Memory B cell (primary cell): ENCODE measurements at places on chromosomes 1 and 21.

GRCh38 chr1:212440419-212440818, 7.7 kb downstream of the NENF start:
- peaks cover 8% of the 10 kb centered on the region for H3K36me3 ChIP-seq
- H3K27ac ChIP-seq = no peak overlapping the region
- no peak overlapping the region for H3K4me3 ChIP-seq
- no peak for DNase-seq
- no peaks in the 10 kb centered on the region for H3K27me3 ChIP-seq

DNA sequence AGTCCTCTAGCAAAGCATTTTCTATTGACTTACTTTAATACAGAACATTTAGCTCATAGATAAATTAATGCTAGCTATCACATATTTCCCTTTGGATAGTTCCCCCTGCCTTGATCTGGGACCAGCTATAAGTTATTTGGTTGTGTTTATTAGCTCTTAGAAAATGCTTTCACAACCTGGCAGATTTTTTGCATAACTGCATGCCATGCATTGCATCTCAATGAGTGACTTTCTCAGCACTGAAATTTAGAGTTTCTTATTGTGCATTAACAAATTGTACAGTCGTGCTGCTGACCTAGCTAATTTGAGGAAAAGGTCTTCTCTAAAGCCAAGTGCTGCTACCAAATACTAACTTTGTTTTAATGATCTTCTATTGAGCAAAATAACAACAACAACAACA, 164.8 kb downstream of the PLPPR5 start:
- H3K27ac ChIP-seq = no peak overlapping the region
- H3K4me3 ChIP-seq = no peak overlapping the region
- H3K36me3 ChIP-seq = no peaks in the 10 kb centered on the region
- DNase-seq = no peak

GRCh38 chr21:16258844-16259611, 529.2 kb downstream of the USP25 start:
- H3K27ac ChIP-seq = no peak overlapping the region
- DNase-seq = no peak
- no peaks in the 10 kb centered on the region for H3K27me3 ChIP-seq
- no peak overlapping the region for H3K4me3 ChIP-seq
- no peaks in the 10 kb centered on the region for H3K4me1 ChIP-seq
- no peaks in the 10 kb centered on the region for H3K36me3 ChIP-seq

DNA sequence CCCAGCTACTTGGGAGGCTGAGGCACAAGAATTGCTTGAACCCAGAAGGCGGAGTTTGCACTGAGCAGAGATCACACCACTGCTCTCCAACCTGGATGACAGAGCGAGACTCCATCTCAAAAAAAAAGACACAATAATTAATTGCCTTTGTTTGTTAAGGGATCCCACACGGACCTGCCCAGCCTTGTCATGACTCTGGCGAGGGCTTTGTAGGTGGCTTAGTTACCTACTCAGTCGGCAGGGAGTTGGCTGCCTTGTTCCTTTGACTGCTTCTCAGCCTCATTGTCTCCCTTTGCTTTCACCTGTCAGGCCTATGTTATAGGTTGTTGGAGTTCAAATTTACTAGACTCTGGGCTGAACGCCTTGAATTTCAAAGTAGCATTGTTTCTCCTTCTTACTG, 82.0 kb downstream of the UBE4B start:
- no peaks in the 10 kb centered on the region for H3K4me1 ChIP-seq
- no peaks in the 10 kb centered on the region for H3K27me3 ChIP-seq
- no peak overlapping the region for H3K4me3 ChIP-seq
- peaks cover 31% of the 10 kb centered on the region for H3K36me3 ChIP-seq

DNA sequence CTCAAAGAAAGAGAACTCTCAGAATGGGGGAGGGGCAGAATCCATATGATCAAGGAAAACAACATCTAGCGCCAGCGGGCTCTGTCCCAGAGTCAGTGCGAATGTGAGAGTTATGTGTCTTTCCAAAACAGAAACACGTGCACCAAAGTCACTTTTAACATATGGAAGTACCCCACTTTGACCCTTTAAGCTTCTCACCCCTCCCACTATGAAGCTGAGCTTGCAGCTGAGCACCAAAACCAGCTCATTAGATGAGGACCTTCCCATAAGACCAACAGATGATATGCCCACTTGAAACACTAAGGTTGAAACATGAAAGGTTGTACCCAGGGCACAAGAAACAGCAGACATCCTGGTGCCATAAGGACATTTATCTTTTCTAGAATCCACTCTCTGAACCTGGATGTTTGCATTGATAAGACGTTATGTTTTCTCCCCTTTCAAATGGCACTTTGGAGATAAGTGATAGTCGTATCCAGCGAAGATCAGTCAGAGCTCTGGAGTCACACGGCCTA, 171.0 kb downstream of the TGFBR3 start:
- H3K27ac ChIP-seq = no peak overlapping the region
- no peak for DNase-seq
- no peaks in the 10 kb centered on the region for H3K36me3 ChIP-seq
- H3K27me3 ChIP-seq = peaks cover 5% of the 10 kb centered on the region
- no peak overlapping the region for H3K4me3 ChIP-seq

DNA sequence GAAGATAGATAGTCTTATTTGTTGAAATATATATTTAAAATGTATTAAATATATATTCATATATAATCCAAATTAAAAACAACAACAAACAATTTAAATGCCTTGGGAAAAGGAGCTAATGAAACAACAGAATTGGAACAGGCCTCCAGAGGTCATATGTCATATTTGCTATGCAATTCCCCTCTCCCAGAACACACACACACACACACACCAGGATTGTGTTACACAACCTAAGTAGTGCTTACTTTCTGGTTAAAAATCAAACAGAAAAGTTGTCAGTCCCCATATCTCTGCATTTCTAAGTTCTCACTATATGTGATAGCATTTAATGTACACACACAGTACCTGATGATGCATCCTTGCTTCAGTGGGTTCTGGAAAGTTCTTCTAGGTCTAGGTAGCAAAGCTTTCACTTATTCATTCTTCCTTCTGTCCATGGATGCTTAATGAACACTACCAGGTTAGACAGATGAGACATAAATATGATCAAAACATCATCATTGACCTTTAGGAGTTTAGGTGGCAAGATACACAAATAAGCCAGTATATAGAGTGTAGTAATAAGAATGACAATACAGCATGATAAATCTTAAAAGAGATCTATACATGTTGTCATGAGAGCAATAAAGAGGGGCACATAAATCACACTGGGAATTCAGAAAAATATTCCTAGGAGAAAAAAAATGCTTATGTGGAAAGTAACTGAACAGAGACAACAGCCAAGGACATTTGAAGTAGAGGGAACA, 662.8 kb downstream of the PTPRC start:
- no peak overlapping the region for H3K27ac ChIP-seq
- no peaks in the 10 kb centered on the region for H3K36me3 ChIP-seq
- no peak overlapping the region for H3K4me3 ChIP-seq
- H3K4me1 ChIP-seq = no peaks in the 10 kb centered on the region

GRCh38 chr1:115302390-115302961, 35.6 kb downstream of the NGF start:
- no peak for DNase-seq
- H3K27ac ChIP-seq = no peak overlapping the region
- no peaks in the 10 kb centered on the region for H3K36me3 ChIP-seq
- peaks cover 8% of the 10 kb centered on the region for H3K27me3 ChIP-seq
- H3K4me3 ChIP-seq = no peak overlapping the region

- H3K4me1 ChIP-seq = peaks cover 8% of the 10 kb centered on the region
- peaks cover 2% of the 10 kb centered on the region for H3K36me3 ChIP-seq
- no peaks in the 10 kb centered on the region for H3K27me3 ChIP-seq
- H3K27ac ChIP-seq = no peak overlapping the region
- H3K4me3 ChIP-seq = no peak overlapping the region
These were observed 14.9 kb downstream of the CREG1 start for GRCh38 chr1:167538657-167539056.

DNA sequence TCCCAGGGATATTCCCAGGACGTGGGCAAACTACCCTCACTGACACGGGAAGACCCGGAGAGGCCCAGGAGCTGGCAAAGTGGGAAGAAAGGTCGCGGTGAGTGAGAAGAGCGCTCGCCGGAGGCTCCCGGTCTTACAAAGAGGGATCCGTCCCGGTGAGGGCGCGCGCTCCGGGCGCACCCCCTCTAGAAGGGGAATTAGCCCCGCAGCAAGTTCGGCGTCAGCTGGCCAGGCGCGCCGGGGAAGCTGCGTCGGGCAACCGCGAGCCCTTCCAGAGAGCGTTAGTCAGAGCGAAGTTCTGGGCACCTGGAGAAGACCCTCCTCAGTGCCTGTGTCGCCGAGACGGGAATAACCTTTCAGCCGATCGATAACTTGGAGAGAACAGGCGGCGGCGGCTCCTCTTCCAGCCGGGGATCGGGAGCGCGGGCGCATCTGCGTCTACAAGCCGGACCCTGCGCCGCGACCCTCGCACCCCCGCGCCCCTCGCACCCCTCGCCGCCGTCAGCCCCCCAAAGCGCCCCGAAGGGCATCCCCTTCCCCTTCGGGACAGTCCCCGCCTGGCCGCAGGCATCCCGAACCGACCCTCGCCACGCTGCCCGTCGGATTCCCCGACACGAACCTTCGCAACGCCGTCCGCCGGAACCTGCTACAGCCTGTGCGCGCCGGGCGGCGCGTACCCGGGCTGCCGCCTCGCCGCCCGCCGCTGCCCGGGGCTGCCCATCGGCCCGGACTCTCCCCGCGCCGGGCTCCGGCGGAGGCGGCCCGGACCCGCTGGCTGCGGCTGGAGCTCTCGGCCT, 485 bp downstream of the SIPA1L2 start:
- H3K4me1 ChIP-seq = peaks cover 4% of the 10 kb centered on the region
- H3K4me3 ChIP-seq = peak overlapping the region; percentile 66
- no peak for DNase-seq
- H3K36me3 ChIP-seq = no peaks in the 10 kb centered on the region
- peaks cover 8% of the 10 kb centered on the region for H3K27me3 ChIP-seq
- peak overlapping the region; percentile 19 for H3K27ac ChIP-seq

DNA sequence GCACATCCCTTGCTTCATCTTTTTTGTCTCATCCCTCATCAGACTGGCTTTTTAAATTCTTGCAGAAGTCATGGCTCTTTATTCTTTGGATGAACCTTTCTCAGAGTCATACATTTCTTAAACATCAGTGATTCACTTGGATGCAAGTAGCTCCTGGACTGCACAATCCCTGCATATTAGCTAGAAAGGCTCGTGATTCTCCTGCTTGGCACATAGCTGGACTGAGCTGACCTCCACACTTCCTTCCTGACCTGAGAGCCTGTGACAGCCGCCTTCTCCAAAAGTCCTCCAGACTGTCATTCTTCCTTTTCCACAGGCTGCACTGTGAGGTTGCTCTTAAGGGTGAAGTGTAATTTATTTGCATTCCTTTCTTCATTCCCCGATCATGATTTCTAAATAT, 109.4 kb downstream of the RGL1 start:
- no peak overlapping the region for H3K27ac ChIP-seq
- H3K36me3 ChIP-seq = no peaks in the 10 kb centered on the region
- no peaks in the 10 kb centered on the region for H3K27me3 ChIP-seq

DNA sequence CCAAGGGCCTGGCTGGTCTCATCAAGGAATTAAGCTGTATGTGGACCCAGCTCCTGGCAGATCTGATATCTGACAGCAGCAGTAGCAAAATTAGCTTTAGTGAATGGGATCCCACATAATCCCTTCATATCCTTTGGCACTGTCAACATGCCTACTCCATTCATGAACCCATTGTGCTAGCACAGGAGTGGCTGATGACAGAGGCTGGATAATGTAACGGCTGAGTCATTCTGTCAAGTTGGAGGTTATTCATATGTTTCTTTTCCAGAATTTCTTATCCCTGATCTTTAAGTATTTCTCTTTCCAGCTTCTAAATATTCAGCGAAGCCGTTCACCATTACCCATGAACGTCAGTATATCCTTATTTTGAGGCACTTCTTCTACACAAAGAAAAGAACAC, 84.3 kb downstream of the EXTL2 start:
- peaks cover 3% of the 10 kb centered on the region for H3K36me3 ChIP-seq
- peaks cover 6% of the 10 kb centered on the region for H3K4me1 ChIP-seq
- no peak for DNase-seq
- H3K27me3 ChIP-seq = peaks cover 6% of the 10 kb centered on the region
